ENCODE measurements at places on chromosomes 4 and X. TPM values are rescaled to one million over a fixed set of nuclear protein-coding genes. Genes with fewer than 3 reads are reported as not detected.

The TMPRSS11B gene
- not detected for polyA plus RNA-seq

The SMR3B gene
- not detected for polyA plus RNA-seq

The FIP1L1 gene
- polyA plus RNA-seq: 72.2 TPM

The ELOVL6 gene
- polyA plus RNA-seq: 0.11 TPM

The XKRX gene
- 0.48 TPM for polyA plus RNA-seq

The NEIL3 gene
- polyA plus RNA-seq: not detected

The SLC9A7 gene
- polyA plus RNA-seq: 1.3 TPM

The TMSB15C gene
- 0.94 TPM for polyA plus RNA-seq

DNA sequence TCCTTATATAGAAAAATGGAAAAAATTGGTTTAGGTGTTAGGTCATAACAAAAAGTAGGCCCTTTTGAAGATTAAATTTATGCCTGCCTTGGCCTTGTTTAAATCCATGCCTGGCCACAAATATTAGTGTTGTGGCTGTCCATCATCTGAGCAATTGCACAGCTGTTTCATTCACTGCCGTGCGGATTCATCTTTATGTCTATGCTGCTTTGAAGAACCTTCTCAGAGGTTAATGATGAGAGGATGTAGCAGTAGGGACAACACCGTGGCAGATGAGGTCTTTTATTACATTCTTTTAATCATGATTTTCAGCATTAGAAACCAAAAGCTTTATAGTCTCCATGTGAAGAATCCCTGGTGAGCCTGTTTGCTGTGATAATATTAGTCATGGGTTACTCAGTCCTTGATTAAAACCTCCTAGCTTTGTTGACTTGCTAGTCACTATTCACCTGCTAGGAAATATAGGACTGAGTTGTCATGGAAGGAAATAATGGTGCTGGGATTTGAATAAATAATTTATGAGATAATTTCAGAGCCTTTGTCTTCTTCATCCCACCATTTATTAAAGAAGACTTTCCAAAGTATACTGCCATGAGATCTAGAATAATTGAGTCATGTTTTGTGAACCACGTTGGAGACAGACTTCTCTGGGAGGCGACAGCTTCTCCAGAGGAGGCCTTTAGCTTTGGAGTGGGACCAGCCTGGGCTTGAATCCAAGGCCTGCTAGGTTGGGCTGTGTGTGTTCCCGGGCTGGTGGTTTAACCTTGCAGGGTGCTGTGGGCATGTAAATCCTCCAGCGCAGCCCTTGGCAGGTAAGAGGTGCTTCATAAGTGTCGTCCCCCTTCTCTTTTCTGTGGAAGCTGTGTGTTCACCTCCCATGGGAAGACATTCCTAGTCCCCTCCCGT, 53.5 kb downstream of the PTTG2 start:
- H3K27me3 ChIP-seq: no peaks in the 10 kb centered on the region
- H3K4me3 ChIP-seq: no peak overlapping the region
- no peak for DNase-seq
- peaks cover 35% of the 10 kb centered on the region for H3K36me3 ChIP-seq
- H3K27ac ChIP-seq: no peak overlapping the region

GRCh38 chr4:73817341-73817740, 19.1 kb upstream of the CXCL6 start:
- no peak overlapping the region for H3K27ac ChIP-seq
- DNase-seq: no peak
- no peaks in the 10 kb centered on the region for H3K4me1 ChIP-seq
- no peak overlapping the region for H3K4me3 ChIP-seq
- no peaks in the 10 kb centered on the region for H3K36me3 ChIP-seq
- no peaks in the 10 kb centered on the region for H3K27me3 ChIP-seq

DNA sequence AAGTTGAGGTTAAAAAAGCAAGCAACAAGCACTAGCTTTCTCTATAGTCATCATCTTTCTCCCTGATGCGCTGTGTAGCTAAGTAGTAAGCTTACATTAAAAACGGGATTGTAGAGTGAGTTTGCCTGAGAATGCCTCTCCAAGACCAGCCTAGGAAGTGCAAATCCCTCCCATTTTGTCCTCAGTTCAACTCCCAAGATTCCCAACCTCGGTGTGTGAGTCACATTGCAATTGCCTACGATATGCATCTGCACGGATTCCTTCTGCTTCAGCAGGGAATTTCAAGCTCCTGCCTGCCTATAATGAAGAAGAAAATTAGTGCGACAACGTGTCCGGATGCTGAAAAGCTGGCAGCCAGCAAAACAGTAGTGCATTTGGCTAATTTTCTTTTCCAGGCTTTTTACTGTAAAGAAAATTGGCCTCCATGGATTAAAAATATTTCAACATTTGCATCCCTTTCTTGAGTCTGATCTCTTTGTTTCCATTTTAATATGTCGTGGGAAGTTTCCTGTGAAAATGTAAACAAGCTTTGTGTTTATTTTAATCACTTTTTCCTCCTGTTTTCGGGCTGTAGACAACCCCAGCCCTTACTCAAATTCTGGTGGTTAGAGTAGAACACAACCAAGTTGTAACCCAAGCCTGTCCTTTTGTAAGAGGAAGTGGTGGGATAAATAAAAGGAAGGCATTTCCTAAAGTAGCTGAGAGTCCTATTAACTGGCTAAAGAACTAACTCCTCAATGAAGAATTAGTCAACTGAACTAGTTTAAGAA, 58.4 kb upstream of the TET2 start:
- no peak overlapping the region for H3K4me3 ChIP-seq
- H3K4me1 ChIP-seq: no peaks in the 10 kb centered on the region
- DNase-seq: no peak
- H3K27ac ChIP-seq: no peak overlapping the region
- H3K27me3 ChIP-seq: no peaks in the 10 kb centered on the region
- H3K36me3 ChIP-seq: peaks cover 19% of the 10 kb centered on the region

- H3K36me3 ChIP-seq: no peaks in the 10 kb centered on the region
- H3K27ac ChIP-seq: no peak overlapping the region
- no peaks in the 10 kb centered on the region for H3K27me3 ChIP-seq
- no peak for DNase-seq
- no peaks in the 10 kb centered on the region for H3K4me1 ChIP-seq
Measured at GRCh38 chrX:142089193-142089592, 115.9 kb downstream of the MAGEC2 start.

GRCh38 chr4:140243278-140243753, 89.3 kb upstream of the MAML3 start:
- H3K4me1 ChIP-seq: peaks cover 17% of the 10 kb centered on the region
- H3K27me3 ChIP-seq: no peaks in the 10 kb centered on the region
- DNase-seq: no peak
- H3K36me3 ChIP-seq: no peaks in the 10 kb centered on the region

- H3K36me3 ChIP-seq: no peaks in the 10 kb centered on the region
- DNase-seq: no peak
- no peak overlapping the region for H3K4me3 ChIP-seq
- H3K27me3 ChIP-seq: no peaks in the 10 kb centered on the region
- no peaks in the 10 kb centered on the region for H3K4me1 ChIP-seq
Measured at GRCh38 chrX:112991801-112992200, 151.2 kb upstream of the AMOT start.

GRCh38 chr4:148716431-148717052, 274.3 kb upstream of the NR3C2 start:
- H3K4me1 ChIP-seq: no peaks in the 10 kb centered on the region
- H3K4me3 ChIP-seq: no peak overlapping the region
- no peak overlapping the region for H3K27ac ChIP-seq
- H3K36me3 ChIP-seq: no peaks in the 10 kb centered on the region

DNA sequence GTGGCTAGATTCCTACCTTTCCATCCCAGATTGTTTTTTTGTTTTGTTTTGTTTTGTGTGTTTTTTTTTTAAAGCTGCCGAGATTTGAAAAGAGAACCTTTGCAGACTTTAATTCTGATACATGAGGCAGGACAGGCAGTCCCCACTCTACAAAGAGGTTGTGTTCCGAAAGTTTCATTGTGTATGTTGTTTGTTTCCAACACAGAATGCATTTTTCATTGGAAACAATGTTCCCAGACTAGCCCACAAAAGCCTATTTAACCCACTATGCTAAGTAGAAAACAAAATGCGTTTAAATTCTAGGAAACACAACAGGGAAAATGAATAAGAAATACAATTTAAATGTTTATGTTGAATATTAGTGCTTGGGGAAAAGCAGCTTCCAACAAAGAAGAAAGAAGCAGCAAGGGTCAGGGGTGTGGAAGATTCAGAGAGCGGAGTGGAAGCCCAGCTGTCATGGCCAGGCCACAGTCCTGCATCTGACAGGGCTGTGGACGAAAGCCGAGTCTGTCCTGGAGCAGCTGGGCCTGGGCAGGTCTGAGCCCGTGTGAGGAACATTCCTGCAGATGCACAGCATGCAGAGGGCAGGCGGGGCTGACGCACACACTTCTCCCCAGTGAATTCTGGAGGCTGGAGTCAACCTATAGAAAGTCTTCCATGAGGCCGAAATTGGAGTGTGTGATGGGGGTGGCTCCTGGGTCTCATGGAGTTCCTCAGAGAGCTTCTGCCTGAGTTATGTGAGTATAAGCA, 12.4 kb upstream of the SETD7 start:
- no peak for DNase-seq
- H3K27me3 ChIP-seq: peaks cover 2% of the 10 kb centered on the region
- no peaks in the 10 kb centered on the region for H3K4me1 ChIP-seq

GRCh38 chr4:90958256-90958895, 831.2 kb downstream of the CCSER1 start:
- no peak overlapping the region for H3K27ac ChIP-seq
- H3K27me3 ChIP-seq: no peaks in the 10 kb centered on the region
- H3K4me3 ChIP-seq: no peak overlapping the region
- no peaks in the 10 kb centered on the region for H3K36me3 ChIP-seq
- no peaks in the 10 kb centered on the region for H3K4me1 ChIP-seq

DNA sequence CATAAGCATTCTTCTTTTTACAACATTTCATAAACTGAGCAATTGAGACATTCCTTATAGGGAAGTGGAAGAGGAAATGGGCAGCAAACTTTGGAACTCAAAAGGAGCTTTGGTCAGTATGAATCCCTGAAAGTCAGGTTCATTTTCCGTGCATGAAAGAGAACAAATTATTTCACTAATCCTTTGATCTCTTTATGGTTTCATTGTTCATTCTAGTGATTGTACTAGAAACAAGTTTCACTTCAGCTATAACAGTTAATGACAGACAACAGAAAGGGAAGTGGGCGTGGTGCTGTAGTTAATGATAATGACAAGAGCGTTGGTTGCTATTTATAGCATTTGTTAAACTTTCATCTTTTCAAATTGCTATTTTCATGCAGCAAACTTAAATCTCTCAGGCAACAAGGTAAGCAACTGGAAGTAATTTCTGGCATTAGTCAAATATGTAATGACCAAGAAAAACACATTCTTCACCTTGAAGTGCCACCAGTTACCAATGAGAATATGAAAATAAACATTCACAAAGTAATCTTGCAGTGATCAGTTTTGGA, 98.4 kb downstream of the AREG start:
- no peaks in the 10 kb centered on the region for H3K27me3 ChIP-seq
- no peaks in the 10 kb centered on the region for H3K36me3 ChIP-seq
- no peak overlapping the region for H3K4me3 ChIP-seq

- no peak overlapping the region for H3K27ac ChIP-seq
- H3K4me1 ChIP-seq: no peaks in the 10 kb centered on the region
- no peaks in the 10 kb centered on the region for H3K36me3 ChIP-seq
- DNase-seq: no peak
- no peak overlapping the region for H3K4me3 ChIP-seq
- no peaks in the 10 kb centered on the region for H3K27me3 ChIP-seq
Measured at GRCh38 chr4:177673985-177674489, 231.8 kb upstream of the AGA start.

GRCh38 chr4:105923497-105924238, 28.4 kb downstream of the NPNT start:
- H3K36me3 ChIP-seq: no peaks in the 10 kb centered on the region
- DNase-seq: no peak
- no peaks in the 10 kb centered on the region for H3K4me1 ChIP-seq
- H3K27me3 ChIP-seq: no peaks in the 10 kb centered on the region
- no peak overlapping the region for H3K27ac ChIP-seq
- no peak overlapping the region for H3K4me3 ChIP-seq

DNA sequence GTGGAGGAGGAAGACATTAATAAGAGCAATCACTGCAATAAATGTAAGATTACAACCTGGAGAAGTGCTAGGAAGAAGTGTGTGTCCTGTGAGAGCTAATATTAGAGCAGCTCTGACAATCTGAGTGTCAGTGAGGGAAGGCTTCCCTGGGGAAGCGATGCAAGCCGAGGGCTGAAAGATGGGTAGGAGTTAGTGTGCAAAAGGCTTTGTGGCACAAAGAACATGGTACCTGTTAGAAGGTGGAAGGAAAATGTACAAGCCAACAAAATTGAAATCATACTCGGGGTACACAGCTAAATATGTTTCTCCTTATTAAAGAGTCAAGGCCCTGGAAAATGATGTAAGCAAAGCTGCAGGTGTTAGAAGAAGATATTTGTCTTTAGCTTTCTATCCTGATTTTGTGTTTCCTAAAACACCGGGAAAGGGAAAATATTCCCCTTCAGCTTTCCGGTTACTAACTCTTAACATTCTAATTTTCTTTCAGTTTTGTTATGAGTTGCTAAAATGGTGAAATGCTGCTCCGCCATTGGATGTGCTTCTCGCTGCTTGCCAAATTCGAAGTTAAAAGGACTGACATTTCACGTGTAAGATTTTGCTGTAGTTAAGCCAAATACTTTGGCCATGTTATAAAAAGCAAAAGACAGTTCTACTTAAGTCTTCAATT, 808 bp downstream of the THAP6 start:
- H3K4me1 ChIP-seq: peaks cover 30% of the 10 kb centered on the region
- no peak overlapping the region for H3K4me3 ChIP-seq
- peak overlapping the region; percentile 100 for H3K27ac ChIP-seq
- no peaks in the 10 kb centered on the region for H3K27me3 ChIP-seq

DNA sequence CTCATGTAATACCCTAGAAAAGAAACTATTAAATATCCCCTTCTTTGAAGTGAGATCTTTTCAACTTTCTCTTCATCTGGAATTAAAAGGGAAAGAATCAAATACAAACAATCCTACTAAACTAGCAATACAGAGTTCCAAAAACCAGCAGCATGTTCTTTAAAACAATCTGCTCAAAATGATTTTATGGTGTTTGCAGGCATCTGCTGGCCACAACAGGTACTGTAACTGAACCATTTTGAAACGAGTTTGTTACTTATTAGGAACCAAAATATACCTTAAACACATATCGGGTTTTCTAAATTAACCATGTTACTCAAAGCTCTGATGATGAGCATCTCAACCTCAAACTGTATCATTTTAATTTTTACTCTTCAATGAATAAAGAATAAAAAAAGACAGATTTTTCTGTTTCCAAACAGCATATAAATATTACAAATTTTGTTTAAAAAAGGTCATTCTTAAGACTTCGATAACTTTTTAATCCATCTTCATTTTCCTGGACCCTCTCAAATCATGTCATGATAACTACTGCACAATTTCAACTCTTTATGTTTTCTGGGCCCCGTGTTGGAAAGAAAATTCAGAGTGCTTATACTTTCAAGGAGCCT, 56.5 kb downstream of the ARAP2 start:
- no peaks in the 10 kb centered on the region for H3K27me3 ChIP-seq
- peaks cover 47% of the 10 kb centered on the region for H3K4me1 ChIP-seq
- DNase-seq: peak; percentile 38
- no peak overlapping the region for H3K4me3 ChIP-seq

DNA sequence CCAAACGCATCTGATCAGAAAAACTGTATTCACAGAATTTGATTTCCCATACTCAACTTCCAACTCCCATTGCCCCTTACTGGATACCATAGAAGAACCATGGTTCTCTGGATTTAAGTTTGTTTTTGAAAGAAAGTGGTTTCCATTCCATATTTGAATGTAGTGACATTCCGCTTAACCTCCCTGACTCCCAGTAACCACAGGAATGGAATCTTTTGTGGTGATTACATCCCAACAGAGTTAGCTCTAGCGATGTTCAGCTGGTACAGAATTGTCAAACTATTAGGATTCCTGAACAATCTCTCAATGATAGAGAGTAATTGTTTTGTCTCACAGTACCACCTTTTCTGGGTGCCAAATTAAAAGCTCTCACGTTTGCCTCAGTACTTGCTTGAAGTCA, 1.7 kb downstream of the NUDT10 start:
- no peak for DNase-seq
- H3K36me3 ChIP-seq: no peaks in the 10 kb centered on the region
- H3K4me1 ChIP-seq: no peaks in the 10 kb centered on the region
- no peaks in the 10 kb centered on the region for H3K27me3 ChIP-seq
- no peak overlapping the region for H3K4me3 ChIP-seq
